Neuronal stem cell (in vitro differentiated cells): ENCODE measurements at places on chromosomes 12 and 14.

GRCh38 chr14:91009501-91010152 is 50.8 kb downstream of the RPS6KA5 start:
- DNase-seq = no peak

DNA sequence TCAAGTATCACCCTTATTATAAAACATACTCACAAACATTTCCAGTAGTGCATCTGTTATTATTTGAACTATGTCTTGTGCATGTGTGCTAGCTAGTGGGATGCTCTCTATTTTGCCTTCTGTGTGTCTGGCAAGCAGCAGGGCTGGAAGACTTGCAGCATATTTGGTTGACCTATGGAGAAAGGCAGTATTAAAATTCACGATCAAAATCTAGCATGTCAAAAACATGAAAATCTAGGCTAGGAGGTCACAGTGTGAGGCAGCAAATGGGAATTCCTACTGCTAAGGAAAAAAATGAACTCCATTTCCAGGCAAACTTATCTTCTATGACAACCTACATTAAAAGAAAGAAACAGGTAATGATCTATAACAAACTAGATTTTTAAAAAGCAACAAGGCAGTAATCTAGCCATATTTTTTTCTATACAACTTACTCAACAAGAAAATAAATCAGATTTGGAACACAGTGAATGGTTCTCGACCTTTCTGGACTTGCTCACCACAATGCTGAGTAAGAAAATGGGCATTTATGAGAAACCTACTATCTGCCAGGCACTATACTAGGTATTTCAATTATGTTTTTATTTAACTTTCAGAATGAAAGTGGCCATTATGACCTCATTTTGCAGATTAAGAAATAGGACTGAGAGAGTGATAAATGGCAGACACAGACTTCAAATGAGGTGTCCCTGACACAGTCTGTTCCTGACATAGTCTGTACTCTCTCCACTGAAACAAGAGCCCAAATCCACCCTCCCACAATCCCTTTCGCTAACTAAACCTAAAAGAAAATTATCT is 96.8 kb downstream of the TXNDC16 start:
- DNase-seq = no peak

DNA sequence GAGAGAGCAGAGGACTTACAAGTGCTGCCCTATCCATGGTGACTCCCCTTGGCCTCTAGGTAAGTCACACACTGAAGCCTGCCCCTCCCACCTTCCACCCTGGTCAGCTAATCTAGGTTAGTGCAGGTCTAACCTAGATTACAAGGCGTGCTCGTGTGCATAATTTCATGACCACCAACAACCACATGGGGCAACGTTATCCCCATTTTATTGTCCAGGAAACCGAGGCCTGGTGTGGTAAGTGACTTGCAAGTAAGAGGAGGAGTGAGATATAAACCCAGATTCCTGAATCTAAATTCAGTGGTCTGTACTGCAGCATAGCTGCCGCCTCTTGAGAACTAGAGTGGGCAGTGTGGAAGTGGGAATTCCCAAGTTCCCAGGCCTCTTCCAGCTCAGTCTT is 171.1 kb downstream of the DAD1 start:
- DNase-seq = no peak

GRCh38 chr12:57090490-57090889 is 1.6 kb downstream of the NAB2 start:
- no peak for DNase-seq

GRCh38 chr12:2683283-2684025 is 111.3 kb upstream of the FKBP4 start:
- no peak for DNase-seq

DNA sequence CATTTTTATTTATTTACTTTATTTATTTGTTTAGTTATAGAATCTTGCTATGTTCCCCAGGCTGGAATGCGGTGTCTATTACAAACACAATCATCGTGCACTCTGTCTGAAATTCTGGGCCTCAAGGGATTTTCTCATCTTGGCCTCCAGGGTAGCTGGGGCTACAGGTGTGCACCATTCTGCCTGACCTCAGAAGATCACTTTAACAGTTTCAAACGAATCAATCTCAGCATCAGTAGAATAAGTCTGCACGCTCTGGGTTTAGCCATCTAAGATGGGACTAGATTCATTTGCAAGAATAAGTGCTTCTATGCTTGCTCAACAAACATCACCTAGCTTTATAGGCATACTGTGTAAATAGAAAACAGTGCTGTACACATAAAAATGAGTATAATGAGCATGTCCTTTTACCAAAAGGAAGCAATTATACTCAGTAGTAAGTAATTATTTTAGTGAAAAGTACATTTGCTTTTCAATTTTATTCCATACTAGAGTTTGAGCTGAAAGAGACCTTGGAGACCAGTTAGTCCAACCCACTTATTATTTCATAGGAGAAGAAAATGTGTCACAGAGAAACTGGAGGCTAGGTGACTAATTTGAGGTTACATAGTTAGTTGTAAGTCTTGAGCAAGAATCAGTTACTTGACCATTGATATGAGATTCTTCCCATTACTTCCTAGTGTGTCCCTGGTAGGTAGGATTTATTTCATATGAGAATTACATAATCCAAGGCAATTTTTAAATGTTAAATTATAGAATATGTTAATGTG is 456.5 kb upstream of the LMO3 start:
- no peak for DNase-seq

GRCh38 chr12:23950210-23950774 is 822 bp upstream of the SOX5 start:
- peak; percentile 58 for DNase-seq

DNA sequence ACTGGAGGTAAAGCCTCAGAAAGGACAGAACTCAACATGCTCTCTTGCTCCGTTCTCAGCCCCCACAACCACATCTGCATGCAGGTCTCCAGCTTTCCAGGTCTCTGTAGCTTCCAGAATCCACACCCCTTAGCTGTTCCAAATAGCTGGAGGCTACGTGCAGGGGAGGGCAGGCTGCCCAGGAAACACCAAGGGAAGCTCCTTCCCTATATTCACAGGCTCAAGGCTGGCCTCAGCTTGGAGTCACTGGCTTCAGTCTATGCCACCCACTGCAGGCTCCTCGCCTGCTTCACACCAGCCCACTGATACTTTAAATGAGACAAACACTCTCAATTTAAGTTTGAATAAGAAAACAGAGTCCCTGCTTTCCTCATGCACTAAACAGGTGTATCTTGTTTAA is 73.3 kb downstream of the ASCL4 start:
- DNase-seq = no peak
